ENCODE measurements at places on chromosomes 4 and X.

DNA sequence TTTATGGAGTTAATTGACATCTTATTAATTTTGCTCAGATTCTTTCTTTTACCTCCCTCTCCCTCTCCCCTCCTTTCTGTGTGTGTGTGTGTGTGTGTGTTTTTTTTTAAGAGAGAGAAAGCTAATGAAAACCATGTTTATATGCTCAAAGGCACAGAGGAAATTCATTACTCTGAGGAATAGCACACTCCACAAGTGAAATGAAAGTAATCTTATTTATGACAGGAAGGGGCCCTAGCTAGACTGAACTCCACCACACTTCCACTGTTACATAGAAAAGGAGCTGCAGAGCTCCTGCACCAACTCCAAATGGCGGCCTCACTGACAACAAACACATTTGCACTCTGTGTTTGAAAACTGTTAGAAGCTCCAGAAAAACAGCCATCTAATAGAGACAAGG is 150.6 kb downstream of the RASL11B start:
- DNase-seq, result no peak

DNA sequence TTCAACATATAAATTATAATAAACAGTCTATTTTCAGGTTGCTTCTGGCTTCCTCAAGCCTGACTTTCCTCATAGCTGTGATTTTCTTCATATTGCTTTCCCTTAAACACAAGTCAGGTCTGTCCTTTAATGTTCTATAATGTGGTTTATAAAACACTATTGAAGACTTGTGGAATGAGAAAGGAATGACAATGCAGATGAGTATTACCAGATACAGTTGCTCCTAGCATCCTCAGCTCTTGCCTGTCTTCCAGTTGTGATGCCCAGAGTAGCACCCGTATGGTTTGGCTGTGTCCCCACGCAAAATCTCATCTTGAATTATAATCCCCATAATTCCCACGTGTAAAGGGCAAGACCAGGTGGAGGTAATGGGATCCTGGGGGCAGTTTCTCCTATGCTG is 265.7 kb upstream of the BOD1L1 start:
- DNase-seq, result no peak

GRCh38 chr4:85610450-85610849 is 135.5 kb downstream of the ARHGAP24 start:
- DNase-seq, result no peak

DNA sequence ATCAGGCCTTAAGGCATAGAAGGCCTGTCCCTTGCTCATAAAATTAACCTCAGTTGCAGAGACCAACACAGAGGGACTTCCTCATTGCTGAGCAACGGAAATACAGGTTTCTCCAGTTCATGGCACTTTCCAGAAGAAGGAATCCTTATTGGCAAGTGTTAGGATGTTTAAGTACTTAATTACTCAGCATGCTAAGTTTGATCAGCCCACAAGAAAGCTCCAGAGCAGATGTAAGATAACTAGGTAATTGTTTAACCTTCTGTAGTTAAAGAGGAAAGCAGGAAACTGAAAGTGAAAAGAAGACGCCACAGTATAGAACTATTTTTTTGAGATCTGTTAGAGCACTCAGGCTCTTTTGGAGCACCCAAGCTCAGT is 33.5 kb downstream of the SMS start:
- no peak for DNase-seq

DNA sequence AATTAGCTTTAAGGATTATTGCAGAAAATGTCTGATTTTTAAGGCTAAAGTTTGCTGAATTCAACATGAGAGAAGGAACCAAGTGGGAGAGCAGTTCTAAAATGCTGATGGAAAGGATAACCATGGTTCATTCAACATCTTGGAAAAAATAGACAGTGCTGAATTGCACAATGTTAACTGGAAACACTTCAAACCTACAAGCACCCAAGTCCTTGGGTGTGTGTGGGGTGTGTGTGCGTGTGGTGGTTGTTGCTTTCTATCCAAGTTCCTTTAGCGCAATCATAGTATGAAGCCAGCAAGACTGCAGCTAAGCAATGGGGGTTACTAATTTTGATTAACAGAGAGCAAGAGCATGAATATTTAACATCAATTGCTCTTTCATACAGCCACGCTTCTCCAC is 29.3 kb upstream of the SCOC start:
- DNase-seq, result no peak
